ENCODE measurements at places on chromosomes 3 and 15.

DNA sequence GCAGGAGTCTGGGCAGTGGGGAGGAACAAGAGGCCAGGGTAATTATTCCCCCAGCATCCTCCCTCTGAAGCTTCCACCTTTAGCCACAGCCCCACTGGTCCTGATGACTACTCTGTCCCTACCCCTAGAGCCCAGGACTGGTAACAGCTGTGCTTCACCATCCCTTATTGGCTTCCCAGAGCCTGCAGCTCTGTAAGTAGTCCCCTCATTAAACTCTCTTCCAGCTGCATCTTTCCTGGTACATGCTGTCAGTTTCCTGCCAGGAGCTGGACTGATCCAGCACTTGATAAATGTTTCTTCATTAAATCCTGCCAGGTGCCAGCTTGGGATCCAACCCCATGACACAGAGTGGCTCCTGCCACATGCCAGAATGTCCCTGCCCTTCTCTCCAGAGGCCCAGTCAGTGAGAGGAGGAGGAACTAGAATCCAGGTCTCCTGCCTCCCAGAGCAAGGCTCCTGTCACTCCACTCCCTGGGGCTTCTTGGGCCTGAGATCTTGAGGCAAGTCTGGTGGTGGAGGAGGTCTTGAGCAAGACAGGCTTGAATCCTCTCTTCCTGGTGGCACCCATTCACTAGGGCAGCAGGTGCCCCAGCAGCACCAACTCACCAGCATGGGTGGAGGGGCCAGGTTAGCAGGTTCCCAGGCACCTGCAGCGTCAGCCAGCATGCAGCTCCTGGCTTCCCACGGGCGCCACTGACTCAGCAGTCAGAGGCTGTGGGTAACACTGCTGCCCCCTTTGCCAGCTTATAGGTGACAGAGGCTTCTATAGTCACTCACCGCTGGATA, 27.6 kb downstream of the FBXW12 start:
- DNase-seq: no peak

GRCh38 chr15:28098766-28099554, at the start of gene OCA2:
OCA2 (minus strand) TSS chr15:28099315; CDS start chr15:28081874, 17,441 bp downstream.
- DNase-seq: no peak

- DNase-seq: no peak
Observed at GRCh38 chr3:44892689-44893088, 18.3 kb downstream of the TGM4 start.

DNA sequence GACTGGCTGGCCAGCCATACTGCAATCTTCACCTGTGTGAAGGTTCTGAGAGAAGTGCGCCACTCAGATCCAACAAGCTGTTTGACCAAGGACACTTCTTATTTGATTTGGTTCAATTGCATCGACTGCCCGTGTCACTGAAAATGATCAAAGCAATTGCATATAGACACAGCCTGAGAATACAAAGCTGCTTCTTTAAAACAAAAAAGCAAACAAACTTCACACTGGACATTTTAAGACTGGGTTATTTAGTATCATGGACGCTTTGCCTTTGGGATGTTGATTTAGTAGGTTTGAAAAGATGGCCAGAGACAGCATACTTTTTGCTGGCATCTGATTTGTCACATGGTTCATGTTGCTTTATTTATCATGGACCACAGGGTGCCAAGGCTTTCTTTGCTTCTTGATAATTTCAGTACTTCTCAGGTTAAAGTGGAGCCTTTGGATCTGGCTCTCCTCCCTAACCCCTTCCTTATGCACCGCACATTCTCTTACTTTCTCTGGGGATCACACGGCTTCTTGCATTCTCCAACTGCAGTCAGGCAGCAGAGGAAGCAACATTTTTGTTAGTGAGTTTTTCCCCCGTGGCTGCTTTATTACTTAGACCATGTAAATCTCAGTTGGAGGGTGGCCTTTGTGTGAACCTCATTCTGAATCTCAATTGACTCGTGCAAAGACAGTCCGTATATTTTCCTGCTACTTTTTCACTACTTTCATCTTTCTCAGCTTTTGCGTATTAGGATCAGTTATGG, 151.0 kb downstream of the CD47 start:
- DNase-seq: no peak

DNA sequence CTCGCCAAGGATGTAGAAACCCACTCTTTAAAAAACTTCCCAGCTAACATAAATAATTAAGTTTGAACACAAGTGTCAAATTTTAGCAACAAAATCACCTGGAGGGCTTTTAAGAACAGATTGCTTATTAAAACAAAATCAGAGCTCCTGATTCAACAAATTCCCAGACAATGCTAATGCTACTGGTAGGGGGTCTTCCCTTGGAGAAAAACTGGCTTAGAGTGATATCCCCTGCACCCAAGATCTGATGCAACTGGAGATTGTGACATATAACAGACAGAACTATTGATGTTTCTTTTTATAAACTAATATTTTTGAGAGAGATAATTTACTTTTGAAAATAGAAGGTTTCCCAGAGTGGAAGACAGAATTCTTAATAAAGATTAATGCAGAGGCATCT, 19.9 kb downstream of the IGSF10 start:
- DNase-seq: no peak

DNA sequence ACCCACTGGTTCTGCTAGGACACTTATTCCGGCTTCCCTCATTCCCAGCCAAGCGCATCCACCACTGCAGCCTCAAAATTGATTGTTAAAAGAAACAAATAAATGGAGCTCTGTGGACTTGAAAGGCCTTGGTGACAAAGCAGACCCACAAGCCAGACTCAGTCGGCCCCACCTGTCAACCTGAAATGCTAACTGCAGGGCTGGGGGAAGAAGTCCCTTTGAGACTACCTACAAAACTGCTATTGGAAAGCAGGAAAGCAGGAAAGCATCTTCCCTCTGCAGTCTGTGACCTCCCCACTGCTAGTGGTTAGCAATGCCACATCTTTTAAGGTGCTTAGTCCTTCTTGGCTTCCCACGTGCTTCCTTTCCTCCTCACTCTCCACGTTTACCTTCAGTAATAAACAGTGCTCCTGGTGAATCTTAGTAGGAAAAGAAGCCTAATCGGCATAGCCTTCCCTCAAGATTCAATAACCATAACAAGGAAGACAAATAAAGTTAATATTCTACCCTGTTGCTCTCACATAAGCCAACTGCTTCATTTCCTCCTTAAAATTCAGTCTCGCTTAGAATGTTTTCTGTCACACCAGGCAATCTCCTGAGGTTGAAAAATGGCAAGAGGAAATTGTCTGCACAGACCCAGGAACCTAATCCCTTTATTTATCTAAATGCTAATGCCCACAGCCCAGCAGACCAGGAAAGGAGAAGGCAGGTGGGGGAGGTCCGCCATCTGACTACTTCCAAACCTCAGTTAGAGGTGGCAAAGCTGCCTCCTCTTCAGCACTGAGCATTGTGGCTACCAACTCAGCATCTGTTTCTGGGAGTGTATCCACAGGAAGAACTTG, 296.2 kb downstream of the NEK10 start:
- DNase-seq: no peak

GRCh38 chr3:66962664-66963063, 35.4 kb upstream of the KBTBD8 start:
- DNase-seq: no peak

GRCh38 chr3:186182850-186183249, 74.0 kb upstream of the ETV5 start:
- DNase-seq: no peak

DNA sequence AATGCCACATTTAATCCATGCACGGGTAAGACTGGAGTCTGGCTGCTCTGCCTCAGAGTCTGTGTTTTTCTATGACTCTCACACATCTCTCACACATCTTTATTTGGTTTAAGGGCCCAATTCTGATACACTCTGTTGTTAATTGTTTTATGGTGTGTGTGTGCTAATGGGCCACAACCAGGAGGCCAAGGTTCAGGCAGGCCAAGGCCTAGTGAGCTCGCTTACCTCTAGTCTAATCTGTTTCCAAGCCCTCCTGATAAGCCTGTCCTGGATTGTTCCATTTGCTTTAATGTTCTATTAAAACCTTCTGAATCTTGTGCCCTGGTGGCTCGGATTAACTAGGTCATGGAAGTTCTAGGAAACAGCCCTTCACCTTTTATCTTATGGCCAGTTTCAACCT, 445.4 kb upstream of the DPH6 start:
- no peak for DNase-seq

DNA sequence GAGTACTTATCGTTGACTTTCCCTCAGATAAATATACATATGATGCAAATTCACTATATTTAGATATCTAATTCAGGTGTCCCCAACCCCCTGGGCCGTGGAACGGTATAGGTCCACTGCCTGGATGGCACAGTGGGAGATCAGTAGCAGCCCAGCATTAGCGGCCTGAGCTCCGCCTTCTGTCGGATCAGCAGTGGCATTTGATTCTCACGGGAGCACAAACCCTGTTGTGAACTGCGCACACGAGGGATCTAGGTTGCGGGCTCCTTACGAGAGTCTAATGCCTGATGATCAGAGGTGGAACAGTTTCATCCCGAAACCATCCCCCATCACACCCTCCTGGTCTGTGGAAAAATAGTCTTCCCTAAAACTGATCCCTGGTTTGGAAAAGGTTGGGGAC, 6.9 kb downstream of the KNL1 start:
- DNase-seq: no peak

- DNase-seq: no peak
Observed at GRCh38 chr3:190456770-190457169, 7.1 kb upstream of the TMEM207 start.

GRCh38 chr3:15360788-15361493, 28.6 kb upstream of the SH3BP5 start:
- no peak for DNase-seq

DNA sequence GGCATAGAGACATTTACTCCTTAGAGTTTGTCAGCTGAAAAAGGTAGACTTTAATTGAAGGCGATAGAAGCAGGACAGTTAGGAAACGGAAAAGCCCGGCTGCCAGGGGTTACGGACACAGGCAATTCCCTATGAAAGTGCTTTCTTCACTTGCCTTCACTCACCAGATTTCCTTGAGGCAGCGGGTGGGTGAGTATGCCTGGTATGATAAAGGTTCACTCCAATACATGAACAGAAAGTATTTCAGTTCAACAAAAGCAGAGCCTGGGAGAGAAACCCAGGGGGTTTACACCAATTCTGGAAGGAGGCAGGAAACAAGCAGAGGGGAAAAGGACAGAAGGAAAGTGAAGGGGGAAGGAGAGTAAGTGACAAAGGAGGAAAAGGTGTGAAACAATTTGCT, 53.9 kb downstream of the QTRT2 start:
- no peak for DNase-seq

GRCh38 chr3:52845157-52845556, 10.3 kb upstream of the MUSTN1 start:
- DNase-seq: peak; percentile 88

DNA sequence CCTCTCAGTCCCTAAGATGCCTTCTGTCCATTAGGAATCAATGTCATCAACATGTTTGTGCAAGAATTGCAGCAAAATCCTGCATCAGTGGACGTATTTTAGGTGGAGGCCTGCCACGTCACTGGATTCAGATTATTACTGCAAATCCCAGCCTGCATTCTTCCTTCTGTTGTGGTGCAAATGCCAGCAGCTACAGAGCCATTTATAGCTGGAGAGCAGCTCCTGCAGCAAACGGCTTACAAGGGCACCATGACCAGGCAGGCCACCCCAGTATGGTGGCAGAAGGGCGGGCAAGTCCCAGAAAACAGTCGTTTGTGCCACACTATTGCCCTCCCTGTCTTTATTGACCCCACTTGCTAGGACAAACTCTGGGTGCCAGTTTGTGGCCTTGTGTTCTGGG, 74.7 kb downstream of the SNRK start:
- DNase-seq: no peak

- DNase-seq: no peak
Observed at GRCh38 chr3:40782111-40782721, 257.5 kb downstream of the ZNF621 start.

- DNase-seq: no peak
Observed at GRCh38 chr3:168881804-168882203, 781.7 kb downstream of the MECOM start.

DNA sequence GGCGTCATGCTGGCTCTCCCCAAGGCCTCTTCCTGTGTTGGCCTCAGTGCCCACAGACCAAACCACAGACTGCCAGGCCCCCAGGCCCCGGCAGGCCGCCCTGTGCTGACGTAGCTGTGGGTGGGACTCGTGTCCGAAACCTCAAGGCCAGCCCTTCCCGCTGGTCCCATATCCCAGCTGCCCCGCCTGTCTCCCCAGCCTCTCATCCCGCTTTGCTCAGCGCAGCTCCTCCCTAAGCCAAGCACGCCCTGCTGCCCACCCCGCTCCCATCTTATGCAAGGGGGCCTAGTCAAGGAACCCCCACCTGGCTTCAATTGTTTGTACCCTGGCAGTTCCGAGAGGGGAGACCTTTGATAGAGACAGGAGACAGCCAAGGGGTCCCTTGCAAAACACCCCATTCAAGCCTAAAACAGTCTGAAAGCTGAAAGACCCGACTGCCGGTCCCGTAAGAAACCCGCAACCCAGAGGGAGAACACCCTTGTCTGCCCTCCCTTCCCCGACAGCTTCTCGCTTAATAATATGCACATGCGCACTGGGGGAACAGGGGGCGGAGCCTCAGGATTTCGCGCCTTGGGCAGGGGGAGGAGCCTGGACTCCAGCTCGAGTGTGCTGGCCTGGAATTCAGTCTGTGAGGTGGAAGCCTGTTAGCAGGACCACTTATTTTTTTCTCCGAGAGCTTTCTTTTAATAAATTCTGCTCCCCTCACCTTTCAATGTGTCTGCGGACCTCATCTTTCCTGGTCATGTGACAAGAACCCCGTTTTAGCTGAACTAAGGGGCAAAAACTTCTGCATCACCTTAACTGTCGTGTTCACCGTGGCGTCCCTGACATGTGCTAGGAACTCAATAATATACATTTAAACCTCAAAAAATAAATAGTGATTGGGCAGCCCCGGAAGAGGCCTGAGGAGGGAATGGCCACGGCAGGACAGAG, 17.2 kb downstream of the TNFAIP8L3 start:
- DNase-seq: peak; percentile 55

DNA sequence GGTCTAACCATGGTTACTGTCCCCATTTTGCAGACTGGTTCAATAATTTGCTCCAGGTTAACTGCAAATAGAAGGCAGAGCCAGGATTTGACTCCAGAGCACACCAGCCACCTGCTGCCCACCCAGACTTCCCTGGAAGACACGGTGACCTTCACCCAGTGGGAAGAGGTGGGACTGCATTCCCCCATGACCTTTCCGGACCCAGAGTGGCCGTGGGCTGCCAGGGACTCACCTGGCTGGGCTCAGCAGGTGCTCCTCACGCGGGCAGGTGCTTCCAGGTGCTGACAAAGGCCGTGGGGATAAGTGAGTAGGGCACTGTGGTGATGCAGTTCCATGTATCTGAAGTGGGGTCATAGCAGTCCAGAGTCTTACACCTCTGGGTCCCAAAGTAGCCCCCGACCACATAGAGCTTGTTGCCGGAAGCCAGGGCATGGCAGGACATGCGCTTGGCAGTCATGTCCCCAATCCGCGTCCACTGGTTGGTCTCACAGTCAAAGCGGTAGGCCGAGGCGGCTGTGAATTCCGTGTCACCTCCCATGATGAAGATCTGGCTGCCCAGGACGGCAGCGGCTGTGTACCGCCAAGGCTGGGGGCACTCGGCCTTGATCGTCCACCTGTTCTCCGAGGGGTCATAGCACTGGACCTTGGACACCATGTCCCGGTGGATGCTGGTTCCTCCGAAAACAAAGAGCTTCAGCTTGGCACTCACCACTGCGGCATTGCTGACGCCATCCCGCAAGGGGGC, 26.8 kb downstream of the KLHL25 start:
- DNase-seq: no peak
